ENCODE measurements at places on chromosomes 2 and 18.

- DNase-seq: no peak
These were observed 13.9 kb downstream of the STAT1 start for GRCh38 chr2:190999949-191000665.

- no peak for DNase-seq
These were observed 289.9 kb downstream of the NBAS start for GRCh38 chr2:15271276-15271675.

- DNase-seq: peak; percentile 21
These were observed 34.2 kb downstream of the TMEM17 start for GRCh38 chr2:62471816-62472215.

DNA sequence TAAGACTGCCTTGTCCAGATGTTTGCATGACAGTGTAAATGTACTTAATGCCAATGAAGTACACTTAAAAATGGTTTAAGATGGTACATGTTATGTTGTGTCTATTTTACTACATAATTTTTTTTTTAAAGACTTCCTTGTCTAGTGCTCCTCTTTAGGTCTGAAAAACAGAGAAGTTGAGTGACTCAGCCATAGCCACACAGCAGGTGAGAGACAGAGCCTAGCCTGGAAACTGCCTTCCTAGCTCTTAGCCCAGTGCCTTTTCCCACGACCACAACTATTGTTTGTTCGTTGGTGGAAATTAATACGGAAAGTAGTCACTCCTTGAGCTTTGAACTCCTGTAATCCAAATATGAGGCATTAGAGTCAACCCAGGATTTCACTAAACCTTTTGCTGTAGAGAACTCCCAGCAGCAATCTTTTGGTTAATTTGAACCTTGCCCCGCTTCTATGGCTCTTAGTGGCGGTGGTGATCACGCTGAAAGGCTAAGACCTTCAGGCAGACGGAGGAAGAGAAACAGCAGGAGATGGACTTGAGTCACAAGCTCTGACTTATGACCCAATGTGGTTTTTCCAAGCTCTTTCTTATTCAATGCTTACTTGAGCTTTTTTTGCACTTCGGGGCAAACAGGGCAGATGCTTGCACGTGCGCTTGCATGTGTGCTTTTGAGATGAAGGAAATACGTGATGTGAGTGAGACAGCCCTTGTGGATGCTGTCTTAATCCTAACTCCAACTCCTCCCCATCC, 21.2 kb downstream of the TRIB2 start:
- DNase-seq: no peak

DNA sequence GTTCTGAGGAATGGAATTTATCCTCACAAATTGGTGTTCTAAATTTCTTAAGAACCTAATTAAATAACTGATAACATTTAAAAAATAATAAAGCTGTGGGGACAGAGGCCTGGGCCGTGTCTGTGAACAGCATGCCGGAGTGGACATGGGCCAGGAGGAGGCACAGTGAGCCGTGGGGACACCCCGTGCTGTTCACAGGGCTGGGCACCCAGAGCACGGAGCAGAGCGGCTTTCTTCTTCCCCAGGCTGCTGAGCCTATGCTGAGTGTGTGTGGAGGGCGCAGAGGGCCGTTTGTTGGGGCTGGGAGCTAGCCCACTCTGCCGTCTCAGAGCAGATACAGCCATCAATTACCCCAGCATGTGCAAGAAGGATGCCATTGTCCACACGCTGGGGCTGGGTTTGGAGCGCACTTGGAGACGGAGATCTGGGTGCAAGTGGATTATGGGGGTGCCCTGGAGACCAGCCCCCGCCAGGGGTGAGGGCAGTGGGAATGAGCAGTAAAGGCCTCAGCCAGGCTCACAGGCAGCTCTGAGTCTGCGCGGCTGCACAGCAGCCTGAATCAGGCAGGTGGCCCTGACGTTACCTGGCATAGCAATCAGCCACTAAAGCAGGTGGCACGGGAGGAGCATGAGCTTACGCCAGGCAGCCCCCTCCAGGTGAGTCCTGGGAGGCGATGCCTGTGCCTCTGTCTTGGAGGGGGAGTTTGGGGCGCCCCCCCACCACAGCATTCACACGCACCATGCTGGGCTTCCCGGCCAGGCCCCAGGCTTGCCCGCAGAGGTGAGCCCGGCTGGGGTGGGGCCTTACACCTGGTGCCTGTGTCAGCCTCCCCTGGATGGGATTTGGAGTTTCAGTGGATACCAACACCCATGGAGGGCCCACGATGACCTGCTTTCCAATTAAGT, 52.1 kb upstream of the SLC66A3 start:
- no peak for DNase-seq

- no peak for DNase-seq
These were observed 1598.7 kb upstream of the ACVR2A start for GRCh38 chr2:146246002-146246735.

DNA sequence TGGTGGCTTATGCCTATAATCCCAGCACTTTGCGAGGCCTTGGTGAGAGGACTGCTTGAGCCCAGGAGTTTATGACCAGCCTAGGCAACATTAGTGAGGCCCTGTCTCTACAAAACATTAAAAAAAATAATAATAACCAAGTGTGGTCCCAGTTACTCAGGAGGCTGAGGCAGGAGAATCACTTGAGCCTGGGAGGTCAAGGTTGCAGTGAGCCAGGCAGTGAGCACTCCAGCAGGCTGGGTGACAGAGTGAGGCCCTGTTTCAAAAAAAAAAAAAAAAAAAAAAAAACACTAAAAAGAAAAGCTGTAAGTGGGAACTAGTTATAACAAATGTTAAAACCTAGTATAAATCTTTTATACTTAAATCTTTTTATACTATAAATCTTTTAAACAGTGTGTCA, 146.2 kb upstream of the ITGA4 start:
- DNase-seq: no peak

DNA sequence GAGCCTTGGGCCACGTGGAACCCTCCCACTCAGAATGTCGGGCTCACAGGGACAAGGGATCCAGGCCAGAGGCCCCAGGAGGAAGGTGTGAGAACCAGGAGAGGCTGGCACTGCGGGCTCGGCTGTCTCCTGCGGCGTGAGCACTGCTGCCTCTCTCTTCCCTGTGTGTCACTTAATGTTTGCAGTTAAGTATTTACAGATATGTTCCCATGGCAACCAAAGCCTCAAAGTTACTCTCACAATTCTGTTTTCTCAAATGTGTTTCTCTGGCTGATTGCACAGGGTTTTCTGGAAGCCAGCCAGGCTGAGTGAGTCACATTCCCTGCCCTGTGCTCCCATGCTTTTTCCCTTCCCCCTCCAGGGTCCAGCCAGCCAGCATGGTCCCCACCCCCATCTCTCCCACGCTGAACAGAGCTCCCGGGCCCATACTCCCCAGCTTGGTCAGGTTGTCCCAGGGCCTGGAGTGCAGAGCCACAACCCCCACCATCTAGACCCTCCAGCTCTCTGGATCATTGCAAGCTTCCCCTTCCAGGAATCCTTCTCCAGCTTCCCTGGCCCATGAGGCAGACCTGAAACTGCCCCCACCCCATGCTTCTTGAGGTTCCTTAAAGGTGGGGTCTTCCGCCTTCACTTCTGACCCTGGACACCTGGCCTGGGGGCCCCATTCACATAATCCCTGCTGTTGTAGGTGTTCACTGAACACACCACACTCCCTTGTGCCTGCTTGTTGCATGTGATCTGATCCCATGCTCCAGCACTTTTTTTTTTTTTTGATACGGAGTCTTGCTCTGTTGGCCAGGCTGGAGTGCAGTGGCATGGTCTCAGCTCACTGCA, 265.9 kb downstream of the CELF4 start:
- peak; percentile 39 for DNase-seq

DNA sequence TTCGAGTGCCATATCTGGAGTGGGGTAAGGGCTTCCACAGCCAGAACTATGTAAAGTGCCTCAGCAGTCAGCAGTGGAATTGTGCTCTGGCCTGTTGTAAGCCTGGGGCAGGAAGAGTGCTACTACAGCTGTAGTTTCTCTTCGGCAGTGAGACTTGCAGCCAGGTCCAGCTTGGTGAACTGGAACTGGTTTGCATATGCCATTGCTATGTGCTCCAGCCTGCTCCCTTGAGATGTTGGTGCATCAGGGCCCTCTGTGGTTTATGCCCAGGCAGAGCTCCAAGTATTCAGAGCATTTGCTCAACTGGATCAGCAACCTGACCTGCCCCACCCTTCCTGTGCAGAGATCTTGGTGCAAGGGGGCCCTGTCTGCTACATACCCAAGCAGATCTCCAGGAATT, 47.8 kb downstream of the ZNF804A start:
- DNase-seq: no peak

GRCh38 chr2:51919395-51919794, 887.5 kb upstream of the NRXN1 start:
- no peak for DNase-seq

- DNase-seq: no peak
These were observed 1.5 kb upstream of the BUB1 start for GRCh38 chr2:110679337-110679707.

DNA sequence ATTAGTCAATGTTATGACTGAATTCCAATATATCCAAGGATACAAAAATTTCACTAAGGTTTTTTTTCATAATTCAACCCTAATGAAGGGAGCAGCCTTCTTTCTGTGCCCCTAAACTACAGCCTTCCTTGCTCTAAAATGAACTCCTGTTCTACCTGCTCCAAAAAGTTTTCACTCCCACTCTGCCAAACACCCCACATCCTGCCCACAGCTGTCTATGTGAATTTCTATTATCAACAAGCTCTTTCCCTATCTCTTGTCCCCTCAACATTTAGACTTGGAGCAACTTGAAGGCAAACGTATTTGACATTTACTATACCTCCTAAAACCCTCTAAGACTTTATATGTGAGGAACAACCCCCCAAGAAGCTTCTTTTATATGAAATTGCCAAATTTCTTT, 2.5 kb downstream of the STAT4 start:
- no peak for DNase-seq

- no peak for DNase-seq
These were observed 52.5 kb downstream of the SETBP1 start for GRCh38 chr18:44733069-44733753.

Measured in amygdala (tissue), 56 donors.